ENCODE measurements at places on chromosomes 3 and 15.

DNA sequence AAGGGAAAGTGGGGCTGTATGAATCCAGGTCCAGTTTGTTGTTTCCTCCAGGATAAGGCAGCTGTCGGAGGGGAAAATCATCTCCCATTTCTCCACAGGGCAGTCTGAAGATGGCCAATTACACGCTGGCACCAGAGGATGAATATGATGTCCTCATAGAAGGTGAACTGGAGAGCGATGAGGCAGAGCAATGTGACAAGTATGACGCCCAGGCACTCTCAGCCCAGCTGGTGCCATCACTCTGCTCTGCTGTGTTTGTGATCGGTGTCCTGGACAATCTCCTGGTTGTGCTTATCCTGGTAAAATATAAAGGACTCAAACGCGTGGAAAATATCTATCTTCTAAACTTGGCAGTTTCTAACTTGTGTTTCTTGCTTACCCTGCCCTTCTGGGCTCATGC is 911 bp downstream of the CCRL2 start:
- DNase-seq, result no peak

DNA sequence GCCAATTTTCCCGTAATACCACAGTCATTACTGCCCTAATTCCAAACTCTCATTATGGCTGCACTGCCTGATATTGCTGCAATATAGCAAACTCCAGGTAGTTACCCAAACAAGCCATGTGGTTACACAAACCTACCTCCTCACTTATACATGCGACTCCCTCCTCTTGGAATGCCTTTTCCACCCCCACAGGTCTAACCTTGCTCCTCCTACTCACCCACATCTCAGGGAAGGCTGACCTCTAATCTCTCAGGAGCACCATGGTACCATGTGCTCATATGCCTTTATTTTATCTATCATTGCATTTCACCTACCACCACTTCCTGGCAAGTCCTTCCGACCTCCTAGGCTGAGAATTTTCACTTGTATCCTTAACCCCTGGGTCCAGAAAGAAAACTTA is 2.9 kb downstream of the RBPMS2 start:
- DNase-seq, result no peak

- no peak for DNase-seq
These were observed 85.7 kb downstream of the TRIM42 start for GRCh38 chr3:140763532-140763931.

DNA sequence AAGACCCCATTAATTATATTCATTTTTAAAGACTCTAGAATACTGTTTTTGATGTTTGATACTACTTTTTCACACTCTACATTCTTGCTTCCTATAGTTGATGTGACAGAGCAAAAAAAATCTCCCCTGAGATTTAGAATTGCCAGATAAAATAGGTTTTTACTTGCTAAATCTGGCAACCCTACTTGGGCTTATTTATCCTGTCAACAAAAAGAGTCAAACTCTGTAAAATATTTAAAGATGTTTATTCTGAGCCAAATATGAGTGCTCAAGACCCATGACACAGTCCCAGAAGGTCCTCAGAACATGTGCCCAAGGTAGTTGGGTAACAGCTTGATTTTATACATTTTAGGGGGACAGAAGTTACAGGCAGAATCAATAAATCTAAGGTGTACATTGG is 72.3 kb downstream of the DAPK2 start:
- no peak for DNase-seq

- DNase-seq, result no peak
These were observed 140.4 kb upstream of the ABI3BP start for GRCh38 chr3:101133652-101134051.

- DNase-seq, result peak; percentile 24
These were observed 148.9 kb downstream of the DPH6 start for GRCh38 chr15:35397027-35397426.

- no peak for DNase-seq
These were observed 182.3 kb upstream of the NDN start for GRCh38 chr15:23869396-23869795.

- no peak for DNase-seq
These were observed 97.5 kb downstream of the SLC49A4 start for GRCh38 chr3:122892118-122892960.

GRCh38 chr3:38623539-38623938 is 25.9 kb downstream of the SCN5A start:
- no peak for DNase-seq

DNA sequence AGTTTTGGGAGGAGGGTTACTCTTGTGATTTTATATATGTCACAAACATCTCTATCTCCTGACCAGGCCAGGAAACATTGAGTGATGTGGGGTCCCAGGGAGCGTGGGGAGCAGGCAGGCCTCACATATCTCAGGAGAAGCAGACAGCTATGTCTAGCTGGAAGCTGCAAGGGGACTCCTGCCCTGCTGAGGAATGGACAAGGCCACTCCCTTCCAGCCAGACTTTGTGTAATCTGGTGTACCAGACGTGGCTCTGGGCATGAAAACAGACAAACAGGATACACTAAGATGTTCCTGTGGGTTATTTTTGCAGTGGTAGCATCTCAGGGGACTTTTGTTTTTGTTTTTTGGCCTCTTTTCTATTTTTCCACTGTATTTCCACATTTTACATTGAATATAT is 23.2 kb downstream of the CYP8B1 start:
- no peak for DNase-seq

- peak; percentile 62 for DNase-seq
These were observed 36.0 kb downstream of the GNB5 start for GRCh38 chr15:52154896-52155865.

GRCh38 chr3:73719413-73719851 is 94.7 kb upstream of the PDZRN3 start:
- DNase-seq, result no peak

GRCh38 chr3:174062923-174063322 is 665.4 kb downstream of the NLGN1 start:
- no peak for DNase-seq

DNA sequence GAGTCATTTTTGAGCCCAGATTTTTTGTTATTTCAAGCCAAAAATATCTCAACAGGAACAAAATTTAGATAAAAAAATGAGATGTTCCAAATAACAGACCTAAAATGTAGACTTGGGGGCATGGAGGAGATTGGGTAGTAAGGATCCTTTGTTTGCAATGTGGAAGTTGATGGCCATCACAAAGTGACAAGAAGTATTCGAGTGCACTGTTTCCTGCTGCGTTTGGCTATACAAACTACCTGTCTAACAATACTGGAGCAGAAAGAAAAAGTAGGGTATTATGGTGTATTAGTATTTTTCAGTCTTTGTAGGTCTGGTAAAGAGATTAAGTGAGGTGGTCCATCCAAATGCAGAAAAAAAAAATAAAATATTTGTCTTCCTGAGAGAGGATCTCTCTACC is 284.2 kb downstream of the C3orf38 start:
- DNase-seq, result no peak

GRCh38 chr15:100926258-100926657 is 7.1 kb downstream of the LRRK1 start:
- no peak for DNase-seq

DNA sequence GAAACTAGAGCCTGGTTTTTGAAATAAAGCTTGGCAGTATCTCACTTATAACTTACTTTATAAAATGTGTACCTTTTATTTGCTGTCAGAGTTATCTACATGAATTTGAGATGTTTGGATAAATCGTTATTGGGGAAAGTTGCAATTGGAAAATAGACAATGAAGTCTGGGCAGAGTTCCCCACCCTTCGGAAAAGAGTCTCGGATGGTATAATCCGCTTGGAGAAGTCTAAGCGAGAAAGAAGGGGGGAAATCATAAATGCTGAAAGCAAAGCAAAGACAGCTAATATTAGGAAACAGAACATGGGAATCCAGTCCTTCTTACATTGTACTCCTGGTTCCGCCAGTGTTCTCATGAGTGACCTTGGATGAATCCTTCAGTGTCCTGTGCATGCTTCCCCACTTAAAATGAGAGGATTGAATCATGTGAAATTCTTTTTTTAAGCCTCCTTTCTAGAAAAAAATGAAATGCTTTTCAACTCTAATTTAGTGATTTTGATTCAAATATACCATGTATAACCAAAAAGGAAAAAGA is 162.4 kb downstream of the ATG7 start:
- no peak for DNase-seq

DNA sequence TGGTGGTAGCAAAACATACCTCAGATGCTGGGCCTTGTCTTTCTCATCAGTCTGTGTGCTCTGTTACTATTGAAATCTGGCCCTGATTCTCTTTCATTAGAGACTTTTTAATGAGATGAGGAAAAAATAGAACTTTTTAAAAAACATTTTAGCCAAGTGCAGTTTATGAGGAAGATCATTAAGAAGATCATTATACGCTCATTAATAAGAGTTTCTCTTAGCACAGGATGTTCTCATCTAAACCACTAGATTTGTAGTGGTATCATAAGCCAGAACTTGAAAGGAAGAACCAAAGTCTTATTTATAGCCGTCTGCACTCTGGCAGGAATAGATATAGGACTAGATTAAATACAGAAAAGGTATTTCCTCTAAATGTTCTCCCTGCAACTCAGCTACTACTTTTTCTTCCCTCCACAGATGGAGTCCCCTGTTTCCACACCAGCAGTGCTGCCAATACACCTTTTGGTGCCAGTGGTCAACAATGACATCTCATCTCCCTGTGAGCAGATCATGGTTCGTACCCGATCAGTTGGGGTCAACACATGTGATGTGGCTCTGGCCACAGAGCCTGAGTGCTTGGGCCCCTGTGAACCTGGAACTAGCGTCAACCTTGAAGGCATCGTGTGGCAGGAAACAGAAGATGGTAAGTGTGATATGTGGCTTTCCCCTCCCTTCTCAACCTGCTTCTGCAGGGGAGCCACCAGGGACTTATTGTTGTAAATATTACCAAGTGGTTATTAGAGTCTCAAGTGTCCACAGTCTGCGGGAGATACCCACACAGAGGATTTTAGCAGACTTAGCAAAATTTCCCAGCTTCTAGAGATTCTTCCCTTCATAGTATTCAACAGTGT is 152.8 kb downstream of the RBPMS2 start:
- DNase-seq, result no peak

DNA sequence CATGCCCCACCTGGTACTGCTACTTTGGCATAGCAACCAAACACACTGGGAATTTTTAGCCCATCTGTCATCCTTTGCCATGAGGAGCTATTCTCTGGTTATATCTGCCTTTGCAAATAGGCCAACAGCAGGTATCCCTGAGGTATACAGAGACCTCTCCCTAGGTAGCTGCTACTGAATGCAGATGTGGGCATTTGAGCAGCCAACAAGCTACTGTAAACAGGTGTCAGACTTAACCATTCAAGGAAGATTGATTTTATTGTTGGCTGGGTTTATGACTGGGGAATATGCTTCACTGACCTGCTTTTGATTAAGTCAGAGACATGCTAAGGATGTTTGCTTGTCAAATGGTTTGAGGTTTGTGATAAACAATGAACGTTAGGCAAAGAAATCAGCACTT is 183.2 kb downstream of the OXSM start:
- peak; percentile 70 for DNase-seq

DNA sequence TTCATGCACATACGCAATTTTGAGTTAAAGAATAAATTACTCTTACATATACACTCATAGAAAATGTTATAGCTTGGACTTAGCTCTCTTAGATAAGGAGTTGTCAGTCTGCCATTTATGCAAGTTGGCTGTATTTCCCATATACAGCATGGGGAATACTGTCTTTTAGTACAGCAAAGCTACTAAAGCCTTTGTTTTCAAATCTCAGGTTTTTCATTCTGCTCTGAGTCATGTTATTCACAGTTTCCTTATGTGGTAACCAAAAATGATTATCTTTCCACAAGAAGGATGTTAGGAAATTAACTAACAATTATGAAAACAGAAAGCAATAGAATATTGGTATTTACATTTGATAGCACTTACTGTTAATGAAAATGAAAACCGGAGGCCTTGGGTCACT is 4.3 kb upstream of the TIPARP start:
- DNase-seq, result no peak

DNA sequence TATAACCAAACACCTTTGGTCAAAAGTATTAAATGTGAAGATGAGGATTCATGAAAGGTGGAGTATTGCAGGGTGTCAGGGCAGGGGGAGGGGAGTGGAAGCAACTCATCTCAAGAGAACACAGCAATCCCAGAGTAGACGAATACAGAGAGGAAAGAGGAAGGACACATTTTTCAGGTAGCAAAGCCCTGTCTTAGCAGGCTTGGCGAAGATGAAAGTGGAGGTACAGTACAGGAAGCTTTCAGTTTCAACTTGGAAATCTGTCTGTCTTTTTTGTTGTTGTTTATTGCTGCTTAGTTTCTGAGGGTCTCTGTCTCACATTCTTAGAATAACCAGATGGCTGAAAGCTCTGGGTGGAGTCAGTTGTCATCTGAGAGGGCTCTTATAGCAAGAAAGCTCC is 80.8 kb upstream of the GPR149 start:
- no peak for DNase-seq

GRCh38 chr3:36969540-36970432 is 23.1 kb downstream of the EPM2AIP1 start:
- no peak for DNase-seq

GRCh38 chr3:151935446-151935845 is 62.0 kb downstream of the SUCNR1 start:
- no peak for DNase-seq

DNA sequence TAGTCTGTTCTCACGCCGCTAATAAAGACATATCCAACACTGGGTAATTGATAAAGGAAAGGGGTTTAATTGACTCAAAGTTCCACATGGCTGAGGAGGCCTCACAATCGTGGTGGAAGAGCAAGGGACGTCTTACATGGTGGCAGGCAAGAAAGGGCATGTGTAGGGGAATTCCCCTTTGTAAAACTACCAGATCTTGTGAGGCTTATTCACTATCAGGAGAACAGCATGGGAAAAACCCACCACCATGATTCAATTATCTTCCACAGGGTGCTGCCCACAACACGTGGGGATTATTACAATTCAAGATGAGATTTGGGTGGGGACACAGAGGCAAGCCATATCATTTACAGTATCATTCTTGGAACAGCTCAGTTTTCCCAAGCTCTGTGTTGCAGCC is 268.0 kb downstream of the SUCLG2 start:
- DNase-seq, result no peak

- DNase-seq, result no peak
These were observed 90.0 kb upstream of the ICE2 start for GRCh38 chr15:60568914-60569391.

DNA sequence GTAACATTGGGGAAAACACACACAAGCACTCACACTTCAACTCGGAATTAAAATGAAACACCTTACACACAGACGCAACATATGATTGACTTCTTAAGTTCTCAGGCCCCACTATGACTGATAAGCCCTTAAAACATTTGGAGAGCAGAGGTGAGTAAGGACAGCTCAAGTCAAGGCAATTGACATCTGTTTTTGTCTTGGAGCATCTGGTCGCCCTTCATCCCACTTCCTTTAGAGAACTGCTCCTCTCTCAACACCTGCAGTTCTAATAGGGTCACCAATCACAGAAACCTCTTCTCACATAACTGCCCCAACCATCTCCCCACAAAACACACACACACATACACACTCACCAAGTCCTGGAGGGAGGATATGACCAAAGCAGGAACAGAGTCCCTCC is 43.4 kb downstream of the ERC2 start:
- DNase-seq, result no peak

GRCh38 chr3:52004906-52005395 is 9.3 kb upstream of the RPL29 start:
- no peak for DNase-seq
